Esophagus mucosa (tissue), 1 donor: ENCODE measurements at places on chromosomes 12 and 14. TPM values are rescaled to one million over a fixed set of nuclear protein-coding genes. Genes with fewer than 3 reads are reported as not detected.

GRCh38 chr14:73265721-73266046 is 28.4 kb downstream of the PAPLN start:
- ATAC-seq, result no peak

KRT7 gene
- 113 TPM for total RNA-seq

DNA sequence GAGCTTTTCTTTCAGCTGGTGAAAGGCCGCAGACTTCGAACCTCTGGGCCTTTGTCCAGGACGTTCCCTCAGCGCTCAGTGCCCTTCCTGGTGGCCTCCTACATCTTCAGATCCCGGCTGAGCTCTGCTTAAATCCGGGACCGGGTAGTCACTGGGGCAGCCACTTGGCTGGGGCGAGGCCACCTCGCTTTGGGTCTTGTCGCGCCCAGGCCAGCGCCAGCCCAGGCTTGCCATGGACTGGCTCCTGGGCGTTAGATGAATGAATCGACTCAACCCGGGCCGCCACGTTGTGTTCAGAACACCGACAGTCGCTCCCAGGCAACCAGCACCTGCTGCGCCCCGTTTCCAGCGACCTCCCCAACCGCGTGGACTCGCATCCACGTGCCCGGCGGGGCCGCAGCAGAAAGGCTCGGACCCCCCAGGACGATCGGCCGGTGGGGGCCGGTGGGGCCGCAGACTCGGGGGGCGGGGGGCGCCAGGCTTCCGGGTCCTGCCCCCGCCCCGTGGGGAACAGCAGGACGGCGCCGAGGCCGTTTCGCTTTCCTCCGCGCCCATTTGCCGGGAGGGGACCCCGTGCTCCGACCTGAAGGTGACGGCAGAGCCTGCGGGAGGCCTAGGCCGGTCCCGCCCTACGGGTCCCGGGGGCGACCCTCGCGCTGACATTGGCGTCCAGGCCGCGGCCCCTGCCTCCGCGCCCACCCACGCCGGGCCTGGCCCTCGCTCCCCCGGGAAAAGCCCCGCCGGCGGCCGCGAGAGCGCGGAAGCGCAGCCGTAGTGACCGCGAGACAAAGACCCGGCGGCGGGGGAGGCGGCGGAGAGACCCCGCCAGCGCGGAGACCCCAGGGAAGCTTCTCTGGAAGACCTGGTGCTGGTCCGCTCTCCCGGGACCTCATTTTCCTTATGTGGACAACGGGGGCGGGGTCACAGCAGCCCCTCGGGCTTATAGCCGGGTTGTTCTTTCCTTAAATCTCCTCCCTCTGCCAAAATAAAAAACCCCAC is 37.3 kb upstream of the RCOR1 start:
- ATAC-seq, result peak; percentile 70

DNA sequence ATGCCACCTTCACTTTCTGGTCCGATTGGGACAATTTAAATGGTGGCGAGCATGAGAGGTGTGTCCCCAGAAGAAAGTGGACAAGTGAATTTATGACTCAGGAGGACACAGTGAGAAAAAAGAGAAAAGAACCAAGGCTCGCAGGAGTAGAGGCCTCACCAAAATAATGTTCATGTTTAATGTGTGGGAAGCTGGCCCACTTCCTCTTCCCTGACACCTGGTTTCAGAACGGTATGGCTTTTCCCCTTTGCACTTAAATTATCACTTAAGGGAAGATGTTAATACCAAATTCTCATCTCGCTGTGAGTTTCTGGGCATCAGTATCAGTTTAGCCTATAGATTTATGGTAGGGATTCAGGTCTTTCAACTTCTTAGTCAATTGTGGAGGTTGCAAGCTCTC is 226.4 kb downstream of the GLT1D1 start:
- no peak for ATAC-seq

C12orf50 gene
- not detected for total RNA-seq

DNA sequence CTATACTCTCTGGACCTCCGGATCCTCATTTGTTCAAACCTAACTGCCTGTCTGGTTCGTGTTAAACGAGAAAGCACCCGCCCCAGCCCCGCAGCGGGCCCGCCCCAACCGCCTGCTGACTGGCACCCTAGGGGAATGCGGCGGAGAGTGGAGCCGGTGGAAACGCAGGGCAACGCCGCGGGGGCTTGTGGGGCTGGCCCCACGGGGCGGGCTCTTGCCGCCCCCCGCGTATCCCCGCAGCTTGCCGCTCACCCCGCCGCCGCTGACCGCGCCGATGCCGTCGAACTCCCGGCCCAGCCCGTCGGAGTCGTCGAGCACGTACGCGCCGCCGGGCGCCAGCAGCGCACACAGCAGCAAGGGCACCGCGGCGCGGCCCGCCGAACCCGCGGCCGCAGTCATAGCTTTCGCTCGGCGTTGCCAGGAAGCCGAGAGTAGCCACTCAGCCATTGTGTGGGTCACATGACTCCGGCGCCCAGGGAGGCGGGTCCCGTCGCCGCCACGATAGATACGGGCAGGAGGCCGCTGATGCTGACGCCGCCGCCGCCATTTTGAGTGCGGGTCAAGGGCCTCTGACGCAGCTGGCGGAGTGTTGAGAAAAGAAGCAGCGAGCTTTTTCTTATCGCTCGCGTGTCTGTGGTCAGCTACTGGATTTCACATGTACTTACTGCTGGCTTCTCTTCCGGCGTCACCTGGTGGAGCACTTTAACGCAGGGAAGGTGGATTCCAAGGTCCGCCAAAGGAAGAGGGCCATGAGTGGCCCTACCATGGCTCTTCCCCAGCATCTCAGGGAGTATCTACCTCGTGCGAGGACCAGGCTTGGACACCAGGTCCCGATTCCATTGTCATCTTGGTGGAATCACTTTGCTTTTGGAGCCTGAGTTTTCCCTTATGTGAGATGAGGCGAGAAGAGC is at the start of gene GALC:
GALC (minus strand) TSS at position 465 of the 911 bp plus-strand sequence; CDS start at position 447, 18 bp downstream.
- ATAC-seq, result peak; percentile 92
